ENCODE measurements at places on chromosomes 13 and 19.

GRCh38 chr19:19748249-19748938, 15.5 kb upstream of the ZNF14 start:
- no peak overlapping the region for H3K27ac ChIP-seq
- H3K4me3 ChIP-seq = no peak overlapping the region
- no peaks in the 10 kb centered on the region for H3K4me1 ChIP-seq
- DNase-seq = no peak
- H3K27me3 ChIP-seq = peaks cover 7% of the 10 kb centered on the region

DNA sequence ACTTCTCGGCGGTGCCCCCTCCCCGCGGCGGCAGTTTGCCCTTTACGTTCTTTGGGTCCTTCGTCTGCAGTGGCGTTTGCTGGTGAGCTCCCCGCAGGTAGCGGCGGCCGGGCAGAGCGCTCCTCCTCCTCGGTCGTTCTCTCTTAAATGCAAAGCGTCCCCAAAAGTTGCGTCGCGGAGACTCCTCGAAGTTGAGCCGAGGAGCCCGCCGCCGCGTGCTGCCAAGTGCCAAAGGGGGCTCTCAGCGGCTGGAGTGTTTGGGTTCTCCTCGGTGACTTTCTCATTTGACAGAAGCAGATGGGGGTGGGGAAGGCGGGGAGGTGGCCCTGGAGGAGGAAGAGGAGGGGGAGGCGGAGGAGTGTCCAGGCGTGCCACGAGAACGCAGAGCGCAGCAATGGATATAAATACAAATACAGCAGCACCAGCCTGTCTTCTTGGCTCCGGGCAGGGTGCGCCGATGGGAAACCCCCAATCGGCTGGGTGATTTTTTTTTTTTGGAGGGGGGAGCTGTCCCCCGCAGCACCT, at the start of gene SOX21:
SOX21 (minus strand) TSS at position 259 of the 525 bp plus-strand sequence. CDS start 496 bp downstream, outside the sequence.
- peaks cover 27% of the 10 kb centered on the region for H3K27me3 ChIP-seq
- DNase-seq = peak; percentile 24
- no peak within 1 kb of the TSS for H3K27ac ChIP-seq
- no peaks in the 10 kb centered on the region for H3K36me3 ChIP-seq
- peaks cover 5% of the 10 kb centered on the region for H3K4me1 ChIP-seq
- peak within 1 kb of the TSS; percentile 80 for H3K4me3 ChIP-seq

DNA sequence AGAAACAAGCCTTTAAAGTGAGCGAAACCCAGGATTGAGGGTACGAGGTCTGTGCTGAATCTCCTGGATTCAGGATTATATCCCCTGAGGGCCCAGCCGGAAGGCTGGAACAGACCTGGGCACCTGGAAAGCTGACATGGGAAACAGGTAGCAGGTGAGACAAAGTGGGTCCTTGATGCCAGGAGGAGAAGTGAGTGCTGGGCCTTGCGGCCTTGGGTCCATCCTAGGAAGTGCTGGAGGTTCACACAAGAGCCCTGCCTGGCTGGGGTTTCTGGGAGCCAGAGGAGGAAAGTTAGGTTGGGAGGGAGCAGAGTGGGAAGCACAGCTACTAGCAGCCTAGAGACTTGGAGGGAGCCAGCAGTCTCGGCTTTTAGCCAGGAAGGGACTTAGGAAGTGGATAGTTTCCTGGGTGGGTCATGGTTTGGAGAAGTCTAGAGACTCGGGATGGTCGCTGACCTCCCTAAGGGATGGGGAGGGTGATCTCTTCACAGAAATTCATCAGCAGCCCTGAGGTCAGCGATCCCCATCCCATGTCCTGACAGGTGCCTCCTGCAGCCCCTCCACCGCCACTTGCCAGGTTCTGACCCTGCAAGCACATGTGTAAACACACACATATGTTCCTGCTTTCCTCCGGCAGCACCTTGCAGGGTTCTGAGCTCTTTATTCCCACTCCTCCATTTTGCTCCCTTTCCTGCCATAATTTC, 29.4 kb upstream of the ZNF492 start:
- H3K4me3 ChIP-seq = no peak overlapping the region
- H3K27me3 ChIP-seq = peaks cover 12% of the 10 kb centered on the region
- H3K36me3 ChIP-seq = peaks cover 10% of the 10 kb centered on the region

- peaks cover 5% of the 10 kb centered on the region for H3K4me1 ChIP-seq
- no peak for DNase-seq
- no peaks in the 10 kb centered on the region for H3K36me3 ChIP-seq
- peaks cover 6% of the 10 kb centered on the region for H3K27me3 ChIP-seq
- H3K27ac ChIP-seq = no peak overlapping the region
Observed at GRCh38 chr19:33394006-33394722, 20.7 kb downstream of the CEBPG start.

DNA sequence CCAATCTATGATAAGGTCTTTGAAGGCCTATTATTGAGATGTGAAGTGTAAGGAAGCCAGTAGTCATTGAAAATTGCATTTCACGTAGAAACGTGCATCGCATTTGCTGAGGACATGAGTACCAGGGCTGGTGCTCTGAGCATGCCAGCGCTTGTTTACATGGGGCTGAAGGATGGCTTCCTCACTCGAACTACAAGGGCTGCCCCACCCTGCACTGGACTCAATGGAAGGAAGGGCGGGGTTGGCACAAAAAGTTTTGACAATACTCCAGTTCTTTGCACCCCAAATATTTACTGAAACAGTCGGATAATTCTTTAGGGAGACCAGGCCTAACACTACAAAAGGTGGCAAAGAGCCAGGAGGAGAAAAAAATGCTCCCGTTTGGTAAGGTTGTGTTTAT, 28.9 kb upstream of the MED4 start:
- peaks cover 12% of the 10 kb centered on the region for H3K4me1 ChIP-seq
- DNase-seq = no peak
- no peak overlapping the region for H3K4me3 ChIP-seq
- H3K27ac ChIP-seq = no peak overlapping the region
- H3K27me3 ChIP-seq = peaks cover 3% of the 10 kb centered on the region
- no peaks in the 10 kb centered on the region for H3K36me3 ChIP-seq

DNA sequence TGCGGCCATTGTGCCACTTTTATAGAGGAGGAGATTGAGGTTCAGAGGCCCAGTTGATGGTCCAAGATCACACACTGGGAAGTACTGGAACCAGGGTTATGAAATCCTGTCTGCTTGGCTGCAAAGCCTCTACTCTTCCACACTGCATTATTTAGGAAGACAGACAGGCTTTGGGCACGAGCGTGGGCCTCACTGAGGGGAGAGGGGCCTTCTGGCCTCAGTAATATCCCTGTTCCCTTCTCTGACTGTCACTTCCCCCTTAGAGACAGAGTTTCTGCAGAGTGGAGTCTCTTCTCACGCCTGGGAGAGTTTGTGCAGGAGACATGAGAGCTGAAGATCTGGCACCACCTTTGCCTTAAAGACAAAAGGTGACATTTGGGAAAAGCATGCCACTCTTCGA, 49.0 kb upstream of the PNMA8B start:
- H3K4me1 ChIP-seq = peaks cover 3% of the 10 kb centered on the region
- no peak overlapping the region for H3K4me3 ChIP-seq
- peaks cover 1% of the 10 kb centered on the region for H3K27me3 ChIP-seq

DNA sequence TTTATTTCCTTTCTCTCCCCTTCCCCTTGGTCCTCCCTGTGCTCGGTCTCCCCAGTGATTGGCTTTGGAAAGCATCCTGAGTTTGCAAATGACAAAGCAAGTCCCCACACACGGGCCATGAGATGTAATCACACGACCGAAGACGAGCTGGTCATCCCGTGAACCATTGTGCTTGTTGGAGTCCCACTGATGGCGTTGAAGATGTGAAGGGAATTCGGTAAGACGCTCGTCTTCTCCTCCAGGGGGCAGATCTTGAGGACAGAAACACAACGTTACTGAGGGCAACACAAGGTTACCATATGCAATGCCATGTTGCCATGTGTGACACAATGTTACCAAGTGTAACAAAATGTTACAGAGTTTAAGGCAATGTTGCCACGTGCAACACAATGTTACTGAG, 42.0 kb upstream of the SLC15A1 start:
- H3K36me3 ChIP-seq = peaks cover 4% of the 10 kb centered on the region
- no peak overlapping the region for H3K27ac ChIP-seq
- peaks cover 13% of the 10 kb centered on the region for H3K4me1 ChIP-seq
- peaks cover under 1% of the 10 kb centered on the region for H3K27me3 ChIP-seq
- DNase-seq = no peak

DNA sequence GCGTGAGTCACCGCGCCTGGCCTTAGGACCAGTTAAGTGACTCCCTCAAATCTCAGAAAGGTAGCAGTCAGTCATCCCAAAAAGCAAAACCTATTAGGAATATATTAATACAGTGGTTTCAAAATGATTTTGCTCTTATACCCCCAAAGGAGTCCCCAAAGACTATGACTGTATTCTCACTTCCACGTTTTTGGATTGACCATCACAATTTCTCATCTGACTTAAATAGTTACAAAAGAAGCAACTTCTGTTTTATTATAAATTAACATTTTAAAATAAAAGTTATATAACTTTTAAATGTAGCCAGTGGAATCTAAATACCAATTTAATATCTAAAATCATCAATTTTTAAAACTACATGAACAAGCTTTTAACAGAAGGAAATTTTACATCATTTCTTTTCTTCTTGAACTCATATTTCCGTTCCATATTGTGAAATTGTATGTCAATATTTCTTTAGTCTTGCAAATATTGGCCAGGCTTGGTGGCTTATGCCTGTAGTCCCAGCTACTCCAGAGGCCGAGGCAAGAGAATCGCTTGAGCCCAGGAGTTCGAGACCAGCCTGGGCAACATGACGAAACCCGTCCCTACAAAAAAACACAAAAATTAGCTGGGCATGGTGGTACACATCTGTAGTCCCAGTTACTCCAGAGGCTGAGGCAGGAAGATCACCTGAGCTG, 1.5 kb upstream of the SPART start:
- peaks cover 3% of the 10 kb centered on the region for H3K27me3 ChIP-seq
- peaks cover 5% of the 10 kb centered on the region for H3K4me1 ChIP-seq
- H3K27ac ChIP-seq = no peak overlapping the region
- no peak overlapping the region for H3K4me3 ChIP-seq
- H3K36me3 ChIP-seq = no peaks in the 10 kb centered on the region

DNA sequence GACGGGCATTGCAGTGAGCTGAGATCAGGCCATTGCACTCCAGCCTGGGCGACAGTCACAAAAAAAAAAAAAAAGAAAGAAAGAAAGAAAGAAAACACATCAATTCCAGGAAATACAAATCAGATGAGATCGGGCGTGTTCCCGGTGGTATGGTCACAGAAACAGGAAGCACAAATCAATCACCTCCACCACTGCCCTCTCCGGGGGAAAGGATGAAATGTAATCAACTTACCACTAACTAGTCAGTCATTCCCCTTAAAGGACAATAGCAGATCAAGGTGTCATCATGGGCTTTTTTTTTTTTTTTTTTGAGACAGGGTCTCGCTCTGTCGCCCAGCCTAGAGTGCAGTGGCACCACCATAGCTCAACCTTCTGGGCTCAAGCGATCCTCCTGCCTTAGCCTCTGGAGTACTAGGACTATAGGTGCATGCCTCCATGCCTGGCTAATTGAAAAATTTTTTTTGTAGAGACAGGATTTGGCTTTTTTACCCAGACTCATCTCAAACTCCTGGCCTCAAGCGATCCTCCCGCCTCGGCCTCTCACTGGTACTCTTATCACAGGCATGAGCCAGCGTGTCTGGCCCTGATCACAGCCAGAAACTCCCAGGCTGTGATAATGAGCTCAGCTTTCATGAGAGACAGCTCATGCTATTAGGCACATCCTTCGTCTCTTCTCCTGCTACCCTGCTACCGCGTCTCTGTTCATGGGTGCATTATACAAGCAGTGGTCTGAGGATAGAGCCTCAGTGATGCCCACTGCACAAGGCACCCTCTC, 6.8 kb upstream of the DPRX start:
- H3K27me3 ChIP-seq = peaks cover 2% of the 10 kb centered on the region
- no peaks in the 10 kb centered on the region for H3K4me1 ChIP-seq
- no peak for DNase-seq
- H3K36me3 ChIP-seq = no peaks in the 10 kb centered on the region

DNA sequence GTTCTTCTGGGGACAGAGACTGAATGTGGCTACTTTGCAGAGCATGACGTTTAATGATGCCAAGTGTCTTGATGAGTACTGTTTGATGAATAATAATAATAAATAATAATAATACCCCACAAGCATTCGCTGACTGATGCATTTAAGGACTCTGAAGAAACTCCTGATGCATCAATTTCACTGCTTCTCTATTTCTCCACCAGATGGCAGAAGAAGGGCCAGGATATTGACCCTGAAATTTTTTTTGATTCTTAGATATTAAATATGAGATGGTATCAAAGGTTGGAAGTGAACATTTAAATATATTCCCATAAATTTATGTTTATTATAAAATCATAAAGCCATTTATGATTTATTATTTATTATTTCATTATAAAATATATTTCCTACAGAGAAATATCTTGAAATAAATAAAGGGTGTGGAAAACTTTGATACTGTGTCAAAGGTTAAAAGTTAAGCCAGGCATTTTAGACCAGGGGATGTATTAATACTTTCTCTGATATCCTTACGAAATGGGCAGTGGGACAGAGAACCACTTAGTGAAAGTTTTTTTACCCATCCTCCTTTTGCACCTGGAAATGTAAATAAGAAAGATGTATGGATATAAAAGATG, 170.9 kb downstream of the LACC1 start:
- H3K27ac ChIP-seq = no peak overlapping the region
- H3K36me3 ChIP-seq = no peaks in the 10 kb centered on the region
- peaks cover 5% of the 10 kb centered on the region for H3K4me1 ChIP-seq
- no peak overlapping the region for H3K4me3 ChIP-seq
- no peak for DNase-seq

DNA sequence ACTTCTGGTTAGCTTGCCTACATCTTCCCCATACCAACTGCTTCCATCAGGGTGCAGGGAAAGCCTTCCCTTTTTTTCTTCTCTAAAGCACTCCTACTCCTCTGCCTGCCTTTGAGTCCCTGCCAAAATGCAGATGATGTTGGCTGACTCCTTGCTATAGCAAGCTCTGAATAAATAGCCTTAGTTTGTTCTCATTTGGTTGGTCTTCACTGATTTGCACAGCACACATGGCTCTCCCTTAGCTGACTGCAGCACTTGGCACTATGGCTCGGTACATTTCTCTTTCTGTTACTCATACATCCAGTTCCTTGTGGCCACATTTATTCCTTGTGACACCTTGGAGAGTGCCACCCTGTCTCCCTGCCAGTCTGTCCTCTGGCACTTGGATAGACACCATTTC, 249.8 kb downstream of the DCLK1 start:
- DNase-seq = no peak
- no peak overlapping the region for H3K27ac ChIP-seq
- H3K36me3 ChIP-seq = peaks cover 6% of the 10 kb centered on the region

DNA sequence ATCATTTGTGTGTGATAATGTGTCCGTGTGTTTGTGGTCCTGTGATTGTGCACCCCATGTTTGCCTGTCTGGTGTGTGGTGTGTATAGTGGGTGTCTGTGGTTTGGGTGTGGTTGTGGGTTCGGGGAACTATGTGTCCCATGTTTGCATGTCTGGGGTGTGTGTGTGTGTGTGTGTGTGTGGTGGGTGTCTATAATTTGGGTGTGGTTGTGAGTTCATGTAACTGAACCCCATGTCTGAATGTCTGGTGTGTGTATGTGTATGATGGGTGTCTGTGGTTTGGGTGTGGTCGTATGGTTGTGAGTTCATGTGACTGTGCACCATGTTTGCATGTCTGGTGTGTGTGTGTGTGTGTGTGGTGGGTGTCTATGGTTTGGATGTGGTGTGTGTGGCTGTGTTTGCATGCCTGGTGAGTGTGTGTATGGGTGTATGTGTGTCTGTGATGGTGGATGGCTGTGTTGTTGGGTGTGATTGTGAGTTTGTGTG, 11.1 kb upstream of the NFIX start:
- DNase-seq = no peak
- peaks cover 10% of the 10 kb centered on the region for H3K4me1 ChIP-seq
- no peaks in the 10 kb centered on the region for H3K36me3 ChIP-seq
- no peak overlapping the region for H3K27ac ChIP-seq

- no peak for DNase-seq
- H3K36me3 ChIP-seq = no peaks in the 10 kb centered on the region
- H3K4me1 ChIP-seq = peaks cover 4% of the 10 kb centered on the region
- no peak overlapping the region for H3K4me3 ChIP-seq
- H3K27ac ChIP-seq = no peak overlapping the region
Observed at GRCh38 chr13:74200081-74200480, 65.9 kb upstream of the KLF12 start.
